ENCODE measurements at places on chromosomes 11 and 22. TPM values are rescaled to one million over a fixed set of nuclear protein-coding genes. Genes with fewer than 3 reads are reported as not detected.
A peak's percentile ranks its signal among the peaks of the same experiment; 100 is the strongest.

The ROBO3 gene
- total RNA-seq, result 12.1 TPM

DNA sequence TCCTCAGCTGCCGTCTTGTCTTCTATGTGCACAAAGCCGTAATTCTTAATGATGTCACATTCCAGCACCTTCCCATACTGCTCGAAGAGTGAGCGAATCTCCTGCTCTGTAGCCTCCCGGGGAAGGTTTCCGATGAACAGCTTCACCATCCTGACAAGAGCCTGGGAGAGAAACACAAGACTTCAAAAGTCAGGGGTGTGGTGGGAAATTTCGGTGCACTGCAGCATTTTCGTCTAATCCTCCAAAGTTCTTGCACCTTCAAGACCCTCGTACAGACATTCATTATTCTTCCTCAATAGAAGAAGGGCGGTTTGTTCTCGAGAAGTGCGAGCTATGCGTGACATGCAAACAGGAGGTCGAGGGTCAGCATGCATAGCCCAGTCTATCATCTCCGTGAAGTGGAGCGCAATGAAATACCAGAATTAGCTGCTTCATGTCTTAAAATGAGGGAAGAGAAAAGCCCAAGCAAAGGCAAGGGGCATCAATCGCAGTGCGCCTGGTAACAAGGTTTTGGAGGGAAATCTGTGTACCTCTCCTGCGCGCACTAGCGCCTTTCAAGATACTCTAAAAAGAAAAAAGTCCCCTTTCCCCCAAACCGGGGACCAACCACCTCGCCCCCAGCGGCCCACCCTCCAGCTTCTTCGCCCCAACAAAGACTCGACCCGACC lies 622 bp downstream of the RBM4B start:
- peak; percentile 49 for DNase-seq

DNA sequence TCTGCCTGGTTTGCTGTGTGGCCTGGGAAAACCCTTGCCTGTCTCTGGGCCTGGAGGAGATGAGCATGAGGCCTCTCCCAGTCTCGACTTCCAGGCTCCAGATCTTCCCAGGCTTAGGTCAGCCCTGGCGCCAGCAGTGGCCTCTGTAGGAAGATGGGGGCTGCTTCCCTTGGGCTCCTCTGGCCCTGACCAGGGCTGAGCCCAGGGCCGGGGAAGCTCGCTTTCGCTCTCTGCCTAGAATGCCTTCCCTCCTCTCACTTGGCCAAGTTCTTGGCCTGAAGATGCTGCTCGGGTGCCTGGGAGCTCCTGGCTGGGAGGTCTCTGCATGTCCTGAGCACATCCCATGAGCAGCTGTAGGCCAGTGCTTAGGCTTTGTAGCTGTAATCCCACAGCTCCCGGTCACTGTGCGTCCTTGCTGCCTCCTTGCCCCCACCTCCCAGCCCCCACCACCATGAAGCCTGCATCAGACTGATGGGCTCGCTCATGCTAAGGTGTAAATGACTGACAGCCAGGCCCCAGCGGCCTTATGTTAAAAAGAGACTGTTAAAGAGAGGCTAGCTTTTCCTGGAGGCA lies 25.5 kb downstream of the SHISAL1 start:
- DNase-seq, result peak; percentile 60

DNA sequence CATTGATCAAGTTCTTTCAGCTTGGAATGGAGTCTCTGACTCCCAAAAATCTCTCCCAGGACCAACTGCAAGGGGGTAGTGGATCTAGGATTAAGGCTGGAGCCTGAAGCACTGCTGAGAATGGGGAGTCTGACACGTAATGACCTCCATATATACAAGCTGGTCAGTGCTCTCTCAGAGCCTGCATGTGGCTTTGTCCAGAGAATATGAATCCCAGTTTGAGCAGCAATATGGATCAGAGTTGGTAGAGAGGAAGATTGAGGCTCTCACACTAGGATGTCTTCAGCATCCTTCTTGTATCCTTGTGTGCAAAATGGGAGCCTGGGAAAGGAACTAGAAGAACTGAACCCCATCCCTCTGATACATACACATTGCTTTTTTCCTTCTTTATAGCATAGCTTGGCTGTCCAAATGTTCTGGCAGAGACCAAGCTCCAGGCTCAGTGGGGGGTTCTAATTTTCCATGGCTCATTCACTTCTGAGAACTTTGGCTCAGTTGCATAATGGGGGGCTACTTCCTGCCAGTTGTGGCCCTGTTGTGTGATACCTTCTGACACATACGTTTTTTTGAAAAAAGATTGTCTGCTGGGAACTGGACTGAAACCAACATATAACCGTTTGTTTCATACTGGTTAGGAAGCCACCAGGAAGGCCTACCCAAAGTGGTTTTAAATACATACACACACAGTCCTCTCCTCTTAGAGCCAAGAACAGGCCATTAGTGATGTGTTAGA lies 138.2 kb downstream of the ETS1 start:
- no peak for DNase-seq

GRCh38 chr11:112961146-112961668 lies at the start of gene NCAM1:
Gene NCAM1, plus strand, starts transcription at chr11:112961420.
- DNase-seq, result peak; percentile 36

The GP1BB gene
- 10.2 TPM for total RNA-seq

DNA sequence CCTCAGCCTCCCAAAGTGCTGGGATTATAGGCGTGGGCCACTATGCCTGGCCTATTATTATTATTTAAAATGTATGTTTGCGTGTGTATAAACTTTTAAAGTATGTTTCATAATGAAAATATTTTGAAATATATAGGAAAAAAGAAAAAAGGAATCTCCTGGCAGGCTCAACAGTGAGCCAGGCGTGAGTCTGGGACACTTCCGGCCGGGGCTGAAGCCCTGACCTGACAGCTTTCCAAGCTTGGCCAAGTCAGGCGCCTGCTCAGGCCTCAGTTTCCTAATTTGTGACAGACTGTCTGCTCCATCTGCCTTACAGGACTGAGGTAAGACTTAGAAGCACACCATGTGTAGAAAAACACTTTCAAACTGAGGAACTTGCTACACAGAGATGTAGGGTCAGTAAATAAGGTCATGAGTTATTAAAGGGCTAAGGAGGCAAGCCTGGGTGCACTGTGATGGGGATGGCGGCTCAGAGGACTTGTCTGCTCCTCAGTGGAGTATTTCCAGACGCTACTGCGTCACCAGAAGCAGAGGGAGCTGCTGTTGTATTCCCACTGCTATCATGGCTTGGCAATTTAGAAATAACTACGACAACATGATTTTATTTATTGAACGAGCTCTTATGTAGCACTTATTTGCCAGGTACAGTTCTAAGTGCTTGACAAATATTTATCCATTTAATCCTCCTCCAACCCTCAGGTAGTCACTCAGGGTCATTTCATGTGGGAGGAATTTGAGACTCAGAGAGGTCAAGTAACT lies 100.1 kb downstream of the PRR5L start:
- DNase-seq, result no peak

- DNase-seq, result no peak
These were observed 10.2 kb upstream of the GRAMD1B start for GRCh38 chr11:123419731-123420452.

The SLC25A45 gene
- total RNA-seq, result 3.6 TPM

DNA sequence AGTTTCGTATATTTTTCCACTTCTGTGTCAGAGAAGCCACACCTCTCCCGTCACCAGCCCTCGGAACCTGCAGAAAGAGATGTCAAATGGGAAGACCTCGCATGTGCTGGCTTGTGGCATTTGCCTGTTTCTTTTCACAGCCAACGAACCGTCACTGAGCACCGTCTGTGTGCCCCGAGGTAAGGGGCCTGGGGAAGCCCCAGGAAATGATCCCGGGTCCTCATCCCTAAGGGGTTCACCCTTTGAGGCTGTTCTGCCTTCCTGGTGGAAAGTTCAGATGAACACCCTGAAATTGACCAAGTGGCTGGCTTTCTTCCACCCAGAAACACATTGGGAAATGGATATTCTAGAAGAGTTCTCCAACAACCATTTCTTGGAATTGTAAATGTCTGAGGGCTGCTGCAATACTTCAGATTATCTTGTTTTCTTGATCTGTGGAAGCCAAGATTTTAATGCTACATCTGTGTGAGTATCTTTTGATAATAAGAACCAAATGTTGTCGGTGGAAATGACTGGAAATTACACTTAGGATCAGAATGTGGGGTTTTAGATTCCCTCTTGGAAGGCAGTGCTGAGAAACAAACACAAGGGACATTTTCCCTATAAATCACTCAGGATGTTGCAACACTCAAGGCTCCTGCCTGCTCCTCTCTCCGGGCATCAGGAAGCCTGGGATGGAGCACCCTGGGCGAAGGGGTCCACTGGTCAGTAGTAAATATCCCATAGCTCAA lies 37.6 kb downstream of the RIBC2 start:
- peak; percentile 91 for DNase-seq

The SAA4 gene
- not detected for total RNA-seq

The STK33 gene
- not detected for total RNA-seq

- DNase-seq, result no peak
These were observed 86.3 kb downstream of the TTC28 start for GRCh38 chr22:28593299-28593698.

GRCh38 chr22:35663371-35663770 lies 15.1 kb downstream of the APOL6 start:
- peak; percentile 48 for DNase-seq

The HBB gene
- total RNA-seq, result not detected

DNA sequence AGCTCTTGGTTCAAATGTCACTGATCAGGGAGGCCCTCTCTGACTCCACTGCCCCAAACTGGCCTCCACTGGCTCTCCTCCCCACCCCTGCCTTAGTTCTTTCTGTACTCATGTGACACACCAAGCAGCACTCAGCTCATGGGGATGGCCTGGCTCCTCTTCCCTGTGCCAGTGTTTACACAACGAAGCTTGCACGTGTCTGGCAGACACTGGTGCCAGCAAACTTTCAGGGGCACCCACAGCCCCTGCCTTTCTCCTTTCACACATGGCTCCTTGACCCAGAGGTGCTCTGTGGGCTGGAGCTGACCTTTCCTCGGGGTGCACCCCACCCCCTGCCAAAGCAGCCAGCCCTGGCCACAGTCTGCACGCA lies 37.6 kb upstream of the PARVG start:
- DNase-seq, result no peak

The OR8K3 gene
- not detected for total RNA-seq

The C11orf86 gene
- total RNA-seq, result not detected

The OSBPL5 gene
- total RNA-seq, result 47.6 TPM

The AQP11 gene
- 2.9 TPM for total RNA-seq

GRCh38 chr22:29470159-29470855 lies 9.7 kb upstream of the NEFH start:
- DNase-seq, result peak; percentile 77

The FIBIN gene
- 45.3 TPM for total RNA-seq

- DNase-seq, result no peak
These were observed 42.3 kb upstream of the DKK3 start for GRCh38 chr11:12050470-12051286.

DNA sequence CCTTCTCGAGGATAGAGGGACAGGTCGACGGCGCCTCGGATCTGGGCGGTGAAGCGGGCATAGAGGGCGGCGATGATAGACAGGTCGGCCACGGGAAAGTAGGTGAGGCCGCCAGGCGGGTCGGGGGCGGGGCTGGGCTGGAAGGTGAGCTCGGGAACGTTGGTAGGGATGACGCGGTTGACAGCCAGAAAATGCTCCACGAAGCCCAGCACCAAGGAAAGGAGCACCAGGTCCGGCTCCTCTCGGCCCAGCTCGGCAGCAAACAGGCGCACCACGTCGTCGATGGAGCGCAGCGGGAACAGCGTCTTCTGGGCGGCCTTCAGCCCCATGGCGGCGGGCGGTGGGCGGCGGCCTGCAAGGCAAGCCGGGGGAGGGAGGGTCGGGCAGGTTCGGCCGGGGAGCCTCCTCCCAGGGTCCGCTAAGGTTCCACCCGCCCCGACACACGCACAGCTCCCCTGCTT lies 540 bp downstream of the MEN1 start:
- peak; percentile 57 for DNase-seq

The TMPRSS13 gene
- not detected for total RNA-seq

GRCh38 chr11:57787920-57788702 lies 26.5 kb downstream of the CTNND1 start:
- DNase-seq, result no peak

DNA sequence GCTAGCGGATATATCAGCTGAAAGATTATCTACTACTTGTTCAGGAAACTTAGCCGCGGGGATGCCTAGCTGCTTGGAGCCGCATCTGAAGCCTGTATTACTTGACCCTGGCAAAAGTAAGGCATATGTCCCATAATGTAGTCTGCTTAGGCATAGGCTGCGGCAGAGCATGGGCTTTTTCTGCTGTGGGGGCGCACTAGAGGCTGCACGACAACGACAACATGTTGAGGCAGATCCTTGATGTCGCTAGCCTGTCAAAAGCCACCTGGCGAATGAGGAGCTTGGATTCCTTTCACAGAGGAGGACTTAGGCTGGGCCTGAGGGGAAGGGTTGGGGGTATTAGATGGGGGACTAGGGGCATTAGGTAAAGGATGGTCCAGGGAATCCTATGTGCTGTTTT lies 1.1 kb upstream of the OR52N2 start:
- no peak for DNase-seq

DNA sequence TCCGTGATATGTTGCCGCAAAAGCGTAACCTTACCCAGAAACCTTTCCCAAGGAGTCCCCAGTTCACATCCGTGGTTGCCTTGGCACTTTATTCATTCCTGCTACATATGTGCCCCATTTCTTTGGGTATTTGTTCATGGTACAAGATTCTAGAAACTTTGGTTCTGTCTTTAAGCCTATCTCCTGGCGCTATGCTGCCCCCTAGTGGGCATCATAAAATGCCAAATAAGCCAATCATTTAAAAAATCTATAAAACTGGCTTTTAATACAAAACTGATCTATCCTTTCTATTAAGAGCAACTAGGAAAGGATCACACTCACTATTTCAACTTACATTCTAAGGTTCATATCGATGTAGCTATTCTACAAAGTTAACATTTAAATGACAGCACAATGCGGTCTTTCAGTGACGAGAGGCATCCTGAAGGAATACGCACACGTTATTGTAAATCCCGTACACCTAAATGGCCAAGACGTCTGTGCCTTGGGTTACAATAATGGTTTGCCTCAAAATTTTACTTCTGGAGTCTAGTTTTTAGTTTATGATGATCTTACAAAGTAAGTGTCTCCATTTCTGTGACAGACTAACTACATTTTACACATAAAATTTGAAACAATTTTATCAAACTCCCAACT lies 16.2 kb downstream of the PIWIL3 start:
- DNase-seq, result peak; percentile 66

The BATF2 gene
- 4.0 TPM for total RNA-seq

The ADAMTS8 gene
- 0.63 TPM for total RNA-seq

Measured in GM23248 (cell line).